Midbrain (tissue), 1 donor: ENCODE measurements at places on chromosomes 3 and 15.

DNA sequence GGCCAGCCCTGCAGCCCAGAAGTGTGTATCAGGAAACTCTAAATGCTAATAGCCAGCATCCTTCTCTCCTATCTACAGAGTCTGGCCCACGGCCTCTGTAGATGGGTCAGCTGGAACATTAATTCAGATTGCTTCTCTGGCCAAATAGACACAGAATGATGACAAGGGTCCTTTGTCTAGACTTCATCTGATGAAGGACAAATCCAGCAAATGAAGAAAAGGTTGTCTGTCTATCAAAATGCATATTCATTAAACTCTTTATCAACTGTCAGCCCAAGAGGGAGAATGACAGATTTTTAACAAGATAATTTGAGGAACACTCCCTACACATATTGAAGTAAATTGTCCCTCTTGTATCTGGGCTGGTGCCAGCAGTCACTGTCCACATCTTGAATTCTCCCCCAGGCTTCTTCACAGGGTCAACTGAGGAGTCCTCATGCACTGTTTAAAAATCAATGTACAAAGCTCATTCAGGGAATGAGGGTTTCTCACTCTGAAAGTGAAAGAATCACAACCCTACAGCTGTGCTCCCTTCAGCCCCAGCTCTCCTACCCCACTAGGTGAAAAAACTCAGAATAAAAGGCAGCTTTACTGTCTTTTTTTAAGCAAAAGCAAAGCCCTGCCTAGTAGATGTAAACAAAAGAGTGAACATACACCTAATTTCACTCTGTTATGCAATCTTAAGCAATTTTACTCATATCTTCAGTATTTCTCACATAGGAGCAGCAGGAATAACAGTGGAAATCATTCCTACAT lies 507.7 kb downstream of the IGSF11 start:
- peak; percentile 10 for DNase-seq

DNA sequence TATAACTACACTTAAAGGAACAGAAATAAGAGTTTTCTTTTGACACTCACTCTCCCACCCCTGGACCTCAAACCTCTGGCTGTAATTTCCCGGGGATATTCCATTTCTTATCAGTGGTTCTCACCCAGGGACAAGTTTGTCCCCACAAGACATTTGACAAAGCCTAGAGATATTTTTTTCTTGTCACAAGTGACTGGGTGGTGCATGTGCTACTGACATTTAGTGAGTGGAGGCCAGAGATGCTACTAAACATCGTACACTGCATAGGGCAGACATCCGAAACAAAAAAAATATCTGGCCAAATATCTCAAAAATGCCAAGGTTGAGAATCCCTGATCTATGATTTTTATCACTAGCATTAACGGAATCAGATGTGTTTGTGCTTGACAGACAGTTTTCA lies 168.0 kb upstream of the FRMD4B start:
- no peak for DNase-seq

DNA sequence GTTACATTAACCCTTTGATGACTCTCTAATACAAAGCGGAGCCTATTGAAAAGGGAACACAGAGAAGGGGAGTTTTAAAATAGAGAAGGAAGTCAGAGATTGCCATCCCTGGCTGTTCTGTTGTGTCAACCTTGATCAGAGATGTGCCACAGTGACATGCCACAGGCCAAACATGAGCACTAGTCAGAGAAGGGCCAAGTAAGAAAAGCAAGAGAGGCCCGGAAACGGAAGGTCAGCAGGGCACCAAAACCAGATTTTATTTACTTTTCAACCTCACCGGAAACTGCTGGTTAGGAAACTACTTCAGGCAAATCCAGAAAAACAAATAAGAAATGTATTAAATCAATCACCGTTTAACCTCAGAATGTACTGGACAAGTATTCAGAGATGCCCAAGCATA lies 171.8 kb downstream of the ALCAM start:
- no peak for DNase-seq

GRCh38 chr15:32060706-32061105 lies 30.4 kb downstream of the CHRNA7 start:
- no peak for DNase-seq

DNA sequence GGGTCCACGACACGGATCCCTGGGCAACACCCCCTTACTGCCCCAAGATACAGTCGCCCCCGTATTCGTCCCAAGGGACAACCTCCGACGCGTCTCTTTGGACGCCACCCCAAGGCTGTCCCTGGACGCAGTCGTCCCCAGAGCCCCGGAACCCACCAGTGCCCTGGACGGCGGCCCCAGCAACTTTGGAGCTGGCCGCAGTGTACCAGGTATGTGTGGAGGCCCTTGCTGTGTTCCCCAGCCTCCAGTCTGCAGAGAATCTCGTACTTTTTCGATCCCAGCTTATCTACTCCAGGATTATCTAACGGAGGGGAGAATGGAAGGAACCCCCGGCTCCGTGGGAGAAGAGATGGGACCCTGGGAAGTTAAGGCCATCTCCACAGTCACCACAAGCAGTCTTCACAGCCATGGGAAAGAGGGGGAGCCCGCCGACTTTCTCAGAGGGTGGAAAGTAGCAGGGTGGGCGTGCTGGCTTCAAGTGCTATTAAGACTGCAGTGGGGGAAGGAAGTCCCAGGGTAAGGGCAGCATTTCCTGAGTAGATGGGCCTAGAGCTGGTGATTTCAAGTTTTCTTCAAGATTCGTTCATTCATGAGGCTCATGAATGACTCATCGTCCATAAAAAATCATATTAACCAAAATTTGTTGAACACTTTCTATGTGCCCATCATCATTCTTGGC lies 1.1 kb downstream of the MESP2 start:
- DNase-seq = no peak

- no peak for DNase-seq
These were observed 554.2 kb downstream of the TUSC7 start for GRCh38 chr3:117263745-117264144.

- no peak for DNase-seq
These were observed 75.4 kb downstream of the CMTM8 start for GRCh38 chr3:32313723-32314473.

DNA sequence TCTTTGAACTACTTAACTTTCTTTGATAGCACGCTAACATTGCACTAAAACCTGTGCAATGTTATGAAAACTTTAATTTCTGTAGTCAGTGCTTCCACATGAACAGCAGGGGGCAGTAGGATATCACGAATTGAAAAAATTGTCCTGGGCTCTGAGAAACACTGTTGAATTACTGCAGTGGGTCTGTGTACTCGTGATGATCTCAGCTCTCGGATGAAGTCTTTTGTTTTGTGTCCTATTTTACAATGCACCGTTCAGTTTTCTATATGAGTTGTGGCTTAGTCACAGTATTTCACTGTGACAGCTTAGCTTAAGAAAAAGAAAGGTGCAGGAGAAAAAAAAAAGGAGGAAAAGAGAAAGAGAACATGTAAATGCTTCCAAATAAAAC lies 141.3 kb upstream of the CCDC54 start:
- DNase-seq = peak; percentile 93

- peak; percentile 25 for DNase-seq
These were observed 932 bp downstream of the GSK3B start for GRCh38 chr3:120093119-120093910.

- no peak for DNase-seq
These were observed 7.8 kb downstream of the GP9 start for GRCh38 chr3:129068291-129068886.

- DNase-seq = no peak
These were observed 27.4 kb upstream of the OR5K4 start for GRCh38 chr3:98326105-98326893.

DNA sequence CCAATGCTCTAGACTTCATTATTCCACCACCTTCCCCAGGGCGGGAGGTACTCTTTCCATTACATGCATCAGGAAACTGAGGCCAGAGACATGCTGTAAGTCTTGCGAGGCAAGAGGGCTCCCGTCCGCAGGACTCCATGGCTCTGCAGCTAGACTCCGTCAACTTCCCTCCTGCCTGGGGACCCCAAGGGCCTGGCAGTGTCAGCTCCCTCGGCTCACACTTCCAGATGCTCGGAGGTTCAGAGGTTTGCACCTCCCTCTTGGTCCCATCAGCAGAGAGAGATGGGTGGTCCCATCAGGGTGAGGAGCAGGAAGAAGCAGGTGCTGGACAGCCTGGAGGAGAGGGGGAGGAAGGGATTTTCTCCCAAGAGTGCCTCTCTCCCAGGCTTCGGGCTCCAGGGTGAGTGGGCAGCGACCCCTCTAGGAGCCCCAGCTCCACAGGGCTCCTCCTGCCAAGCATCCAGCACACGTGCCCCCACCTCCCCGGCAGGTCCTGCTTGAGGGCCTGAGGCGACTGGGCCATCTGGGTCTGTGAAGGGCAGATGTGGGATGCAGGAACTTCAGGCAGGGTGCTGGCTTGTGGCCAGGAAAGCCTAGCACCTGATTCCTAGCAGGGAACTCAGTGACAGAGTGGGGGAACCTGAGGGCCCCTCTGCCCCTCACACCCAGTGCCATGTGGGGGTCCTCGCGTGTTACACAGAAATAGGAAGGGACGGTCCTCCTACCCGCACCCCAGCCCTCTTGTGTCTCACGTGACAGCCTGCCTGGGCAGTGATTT lies 9.3 kb downstream of the PAK6 start:
- DNase-seq = no peak

- DNase-seq = no peak
These were observed 21.9 kb downstream of the C3orf62 start for GRCh38 chr3:49255112-49255511.

DNA sequence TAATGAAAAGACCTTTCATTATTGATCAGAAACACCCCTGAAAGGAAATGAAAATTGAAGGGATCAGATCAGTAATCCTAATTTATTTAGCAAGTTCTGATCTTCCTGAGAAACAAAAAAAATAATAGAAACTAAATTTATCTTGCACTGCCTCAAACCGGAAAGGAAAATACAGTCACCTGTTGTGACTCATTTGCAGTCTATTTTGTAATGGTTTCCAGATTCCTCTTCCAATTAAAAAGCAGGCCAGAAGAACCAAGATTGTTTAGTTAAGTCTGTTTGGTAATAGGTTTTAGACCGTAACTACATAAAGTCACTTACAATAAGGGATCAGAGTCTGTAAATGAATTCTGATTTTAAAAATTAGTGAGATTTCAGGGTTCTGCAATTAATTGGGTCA lies 49.7 kb upstream of the ATOSA start:
- no peak for DNase-seq

- DNase-seq = peak; percentile 53
These were observed 22.1 kb upstream of the POLG start for GRCh38 chr15:89356634-89357298.
